ENCODE measurements at places on chromosomes 6 and 20. TPM values are rescaled to one million over a fixed set of nuclear protein-coding genes. Genes with fewer than 3 reads are reported as not detected.

The LRRC1 gene
- 77.8 TPM for total RNA-seq

The PABPC1L gene
- total RNA-seq, result 0.44 TPM

The SLC29A1 gene
- 25.3 TPM for total RNA-seq

The CHRNA4 gene
- total RNA-seq, result not detected

The AGER gene
- total RNA-seq, result 0.22 TPM

The CST4 gene
- total RNA-seq, result not detected

The MEP1A gene
- not detected for total RNA-seq

The PRDM13 gene
- not detected for total RNA-seq

The GPR6 gene
- not detected for total RNA-seq

The L3MBTL1 gene
- 2.6 TPM for total RNA-seq

The ZFAND3 gene
- total RNA-seq, result 16.5 TPM

The MLN gene
- not detected for total RNA-seq

The KIF3B gene
- 22.6 TPM for total RNA-seq

The BTNL2 gene
- not detected for total RNA-seq

GRCh38 chr20:47377122-47377722 is 20.7 kb upstream of the ZMYND8 start:
- no peak for DNase-seq

- peak; percentile 86 for DNase-seq
These were observed 111.3 kb downstream of the LY86 start for GRCh38 chr6:6699741-6700367.

- DNase-seq, result no peak
These were observed 426.1 kb downstream of the RFPL4B start for GRCh38 chr6:112773187-112773586.

- no peak for DNase-seq
These were observed 35.4 kb upstream of the E2F3 start for GRCh38 chr6:20366082-20366830.

- DNase-seq, result peak; percentile 90
These were observed 4.5 kb upstream of the TNXB start for GRCh38 chr6:32113386-32114352.

GRCh38 chr20:50358971-50359370 is 151.2 kb upstream of the PTPN1 start:
- DNase-seq, result no peak

GRCh38 chr6:147297124-147297523 is 92.9 kb downstream of the STXBP5 start:
- DNase-seq, result no peak

GRCh38 chr20:12638633-12639312 is 370.0 kb upstream of the SPTLC3 start:
- DNase-seq, result no peak

DNA sequence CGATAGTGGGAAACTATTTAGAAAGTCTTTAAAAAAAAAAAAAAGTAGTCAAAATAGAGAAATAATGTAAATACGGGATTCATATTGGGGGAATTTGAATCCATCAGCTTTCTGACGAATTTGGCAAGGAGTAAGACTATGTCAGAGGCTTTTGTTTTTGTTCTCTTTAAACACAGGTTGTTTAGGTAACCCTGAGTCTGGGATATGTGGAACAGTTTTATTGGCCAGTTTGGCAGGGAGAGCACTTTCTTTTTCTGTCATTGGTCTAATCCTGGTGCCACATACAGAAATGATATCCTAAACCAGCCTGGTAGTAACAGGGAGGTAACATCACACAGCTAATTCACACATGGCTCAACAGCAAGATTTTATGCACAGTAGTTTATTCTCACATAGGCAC is 27.7 kb downstream of the HAO1 start:
- DNase-seq, result peak; percentile 22

DNA sequence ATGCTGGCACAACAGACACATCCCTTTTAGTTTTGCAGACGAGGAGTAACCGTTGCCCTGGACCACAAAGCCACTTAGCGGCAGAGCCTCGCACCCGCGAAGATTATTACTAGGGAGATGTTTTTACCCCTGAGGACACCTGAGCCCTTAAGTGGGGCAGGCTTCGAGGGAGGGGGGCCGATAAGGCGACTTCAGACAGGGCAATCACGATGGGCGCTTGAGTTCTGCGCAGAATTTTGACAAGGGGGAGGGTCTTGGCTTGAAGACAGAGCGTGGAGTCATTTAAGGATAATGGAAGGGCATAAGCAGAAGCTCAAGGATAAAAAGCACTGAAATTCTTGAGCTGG is 650 bp upstream of the TTK start:
- DNase-seq, result no peak

- DNase-seq, result no peak
These were observed 71.6 kb upstream of the GLP1R start for GRCh38 chr6:38976801-38977500.

GRCh38 chr6:153442096-153442495 is 311.0 kb upstream of the RGS17 start:
- DNase-seq, result no peak

DNA sequence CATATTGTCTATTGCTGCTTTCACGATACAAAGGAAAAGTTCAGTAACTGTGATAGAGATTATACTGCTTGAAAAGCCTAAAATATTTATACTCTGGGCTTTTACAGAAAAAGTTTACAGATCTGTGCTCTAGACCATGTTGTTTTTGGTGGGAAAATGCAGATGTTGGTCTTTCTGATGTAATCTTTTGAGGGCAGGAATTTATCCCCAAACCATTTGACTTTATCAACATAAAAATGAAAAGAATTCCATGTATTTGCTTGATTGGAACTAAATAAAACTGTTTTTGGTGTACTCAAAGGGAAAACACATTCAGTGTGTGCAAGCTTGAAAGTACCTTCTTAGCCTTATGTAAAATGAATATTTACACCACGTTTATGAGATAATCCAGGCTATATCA is 603.5 kb downstream of the KHDRBS2 start:
- no peak for DNase-seq

- peak; percentile 76 for DNase-seq
These were observed 485.9 kb upstream of the JAG1 start for GRCh38 chr20:11159728-11160127.

DNA sequence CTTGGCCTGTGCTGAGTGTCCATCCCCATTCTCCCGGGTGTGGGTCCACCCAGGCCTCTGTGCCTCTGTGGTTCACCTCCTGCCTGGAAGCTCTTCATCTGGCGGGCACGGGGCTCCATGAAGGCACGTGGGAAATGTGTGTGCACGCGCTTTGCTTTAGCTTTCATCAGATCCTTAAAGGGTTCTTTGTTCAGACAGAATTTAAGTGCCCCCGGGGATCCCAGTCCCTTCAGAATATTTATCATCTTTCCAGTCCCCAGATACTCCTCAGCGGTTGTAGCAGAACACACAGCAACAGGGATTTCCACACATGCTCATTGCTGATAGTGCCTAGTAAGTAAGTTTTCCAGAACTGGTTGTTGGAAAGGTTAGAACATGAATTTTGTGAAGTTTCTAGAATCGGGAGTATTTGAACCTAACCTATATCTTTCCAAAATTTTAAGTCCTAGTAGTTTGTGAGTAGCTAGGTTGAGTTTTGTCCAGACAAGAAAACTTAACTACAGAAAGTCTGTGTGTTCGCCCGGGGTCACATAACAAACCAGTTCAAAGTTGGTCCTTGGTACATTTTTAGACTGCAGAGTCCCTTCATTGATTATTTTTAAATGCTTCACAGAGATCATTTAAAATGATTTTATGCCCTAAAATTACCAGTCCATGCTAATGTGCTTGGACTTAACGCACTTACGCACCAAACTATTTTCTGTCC is 67.7 kb downstream of the RPP40 start:
- DNase-seq, result no peak

DNA sequence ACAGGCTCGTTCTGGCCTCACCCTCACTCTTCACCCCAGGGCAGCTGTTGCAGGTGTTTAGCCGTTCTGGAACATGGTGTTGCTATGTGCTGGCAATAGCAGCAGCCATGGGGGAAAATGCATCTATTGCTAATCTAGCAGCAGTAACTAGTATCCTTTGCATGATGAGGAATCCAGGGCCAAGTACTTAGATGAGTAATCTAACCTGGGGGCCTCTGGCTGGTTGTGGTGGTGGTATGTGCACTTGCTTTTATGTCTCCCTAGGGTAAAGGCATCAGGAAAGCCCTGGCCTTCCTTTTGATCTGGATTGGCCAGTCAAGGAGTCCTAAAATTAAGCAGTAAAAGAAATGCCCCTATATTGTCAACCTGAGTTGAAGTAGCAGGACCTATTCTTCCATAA is 594.5 kb upstream of the MAP3K7 start:
- no peak for DNase-seq

DNA sequence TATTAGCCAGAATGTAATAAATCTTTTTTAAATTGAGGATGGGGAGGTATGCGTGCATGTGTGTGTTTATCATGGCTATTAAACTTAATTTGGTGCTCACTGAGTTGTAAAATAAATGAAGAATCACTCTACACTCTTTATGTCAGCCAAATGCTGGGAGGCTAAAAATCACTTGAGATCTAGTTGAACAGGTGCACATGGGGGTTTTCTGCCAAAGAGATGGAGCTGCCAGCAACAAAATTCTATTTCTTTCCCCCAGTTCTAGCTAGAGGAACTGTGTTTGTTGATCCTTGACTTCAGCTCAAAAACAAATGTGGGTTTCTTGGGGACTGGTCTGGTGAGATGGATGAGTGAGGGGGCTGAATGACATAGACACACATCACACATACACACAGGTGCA is 183.3 kb upstream of the BTBD3 start:
- DNase-seq, result no peak

DNA sequence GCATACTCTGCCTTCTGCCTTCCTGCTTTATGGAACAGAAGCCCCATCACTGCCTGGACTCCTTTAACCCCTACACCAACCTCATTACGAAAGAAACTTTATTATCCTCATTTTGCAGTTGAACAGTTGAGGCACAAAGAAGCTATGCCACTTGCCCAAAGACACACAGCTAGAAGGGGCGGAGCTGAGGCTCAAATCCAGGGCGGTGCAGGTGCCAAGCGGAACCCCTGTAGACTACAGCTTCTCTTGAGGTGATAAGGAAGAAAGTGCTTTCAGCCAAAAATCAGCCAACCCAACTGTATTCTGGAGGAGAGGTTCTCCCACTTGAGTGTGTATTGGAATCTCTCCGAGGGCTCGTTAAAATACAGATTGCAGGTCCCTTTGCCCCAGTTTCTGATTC is 90.5 kb downstream of the PRND start:
- no peak for DNase-seq

DNA sequence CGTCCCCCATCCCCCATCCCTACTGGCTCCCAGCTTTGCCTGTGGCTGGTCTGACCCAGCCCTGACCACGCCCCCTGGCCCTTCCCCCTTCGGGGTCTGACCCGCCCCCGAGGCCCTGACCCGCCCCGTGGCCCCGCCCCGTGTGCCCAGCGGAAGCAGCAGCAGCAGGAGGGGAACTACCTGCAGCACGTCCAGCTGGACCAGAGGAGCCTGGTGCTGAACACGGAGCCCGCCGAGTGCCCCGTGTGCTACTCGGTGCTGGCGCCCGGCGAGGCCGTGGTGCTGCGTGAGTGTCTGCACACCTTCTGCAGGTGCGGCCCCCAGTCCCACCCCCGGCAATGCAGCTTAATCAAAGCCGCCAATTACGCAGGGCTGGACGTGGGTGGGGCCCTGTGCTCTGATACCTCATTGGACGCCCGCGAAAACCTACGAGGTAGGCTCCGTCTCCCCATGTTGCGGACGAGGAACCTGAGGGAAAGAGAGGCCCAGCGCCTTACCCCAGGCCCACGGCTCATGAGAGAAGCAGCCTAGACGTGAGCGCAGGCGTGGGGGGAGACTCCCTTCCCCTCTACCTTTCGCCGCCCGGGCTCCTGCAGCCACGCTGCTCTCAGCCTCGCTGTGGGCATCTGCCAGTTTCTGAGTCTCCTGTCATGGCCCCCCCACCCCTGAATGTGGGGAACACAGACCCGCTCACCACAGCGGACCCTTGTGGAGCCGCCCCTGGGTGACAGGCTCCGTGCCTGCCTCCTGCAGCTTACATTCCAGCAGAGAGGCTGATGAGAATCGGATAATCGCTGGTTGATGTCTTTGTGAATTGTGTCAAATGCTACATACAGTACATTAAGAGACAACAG is 12.8 kb downstream of the RBCK1 start:
- no peak for DNase-seq

DNA sequence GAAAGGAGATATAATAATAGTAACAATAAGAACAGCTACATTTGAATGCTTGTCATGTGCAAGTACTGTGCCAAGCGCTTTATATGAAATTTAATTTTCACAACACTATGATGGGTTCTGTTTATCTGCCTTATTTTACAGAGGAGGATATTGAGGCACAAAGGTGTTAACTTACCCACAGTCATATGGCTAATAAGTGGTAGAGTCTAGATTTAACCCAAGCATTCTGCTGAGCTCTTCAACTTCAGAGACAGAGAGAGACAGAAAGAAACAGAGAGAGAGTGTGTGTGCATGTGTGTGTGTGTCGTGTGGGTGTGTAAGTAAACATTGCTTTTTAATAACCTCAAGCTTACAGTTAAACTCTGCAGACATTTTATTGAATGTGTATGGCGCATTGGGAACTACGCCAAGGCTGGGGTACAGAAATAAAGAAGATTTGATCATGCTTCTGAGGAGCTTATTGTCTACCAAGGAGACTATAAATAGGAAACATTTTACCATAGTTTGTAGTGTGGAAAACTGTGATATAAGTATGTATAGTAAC is 12.9 kb downstream of the TBPL1 start:
- DNase-seq, result no peak

- DNase-seq, result no peak
These were observed 2.7 kb upstream of the DLL1 start for GRCh38 chr6:170293341-170294231.

DNA sequence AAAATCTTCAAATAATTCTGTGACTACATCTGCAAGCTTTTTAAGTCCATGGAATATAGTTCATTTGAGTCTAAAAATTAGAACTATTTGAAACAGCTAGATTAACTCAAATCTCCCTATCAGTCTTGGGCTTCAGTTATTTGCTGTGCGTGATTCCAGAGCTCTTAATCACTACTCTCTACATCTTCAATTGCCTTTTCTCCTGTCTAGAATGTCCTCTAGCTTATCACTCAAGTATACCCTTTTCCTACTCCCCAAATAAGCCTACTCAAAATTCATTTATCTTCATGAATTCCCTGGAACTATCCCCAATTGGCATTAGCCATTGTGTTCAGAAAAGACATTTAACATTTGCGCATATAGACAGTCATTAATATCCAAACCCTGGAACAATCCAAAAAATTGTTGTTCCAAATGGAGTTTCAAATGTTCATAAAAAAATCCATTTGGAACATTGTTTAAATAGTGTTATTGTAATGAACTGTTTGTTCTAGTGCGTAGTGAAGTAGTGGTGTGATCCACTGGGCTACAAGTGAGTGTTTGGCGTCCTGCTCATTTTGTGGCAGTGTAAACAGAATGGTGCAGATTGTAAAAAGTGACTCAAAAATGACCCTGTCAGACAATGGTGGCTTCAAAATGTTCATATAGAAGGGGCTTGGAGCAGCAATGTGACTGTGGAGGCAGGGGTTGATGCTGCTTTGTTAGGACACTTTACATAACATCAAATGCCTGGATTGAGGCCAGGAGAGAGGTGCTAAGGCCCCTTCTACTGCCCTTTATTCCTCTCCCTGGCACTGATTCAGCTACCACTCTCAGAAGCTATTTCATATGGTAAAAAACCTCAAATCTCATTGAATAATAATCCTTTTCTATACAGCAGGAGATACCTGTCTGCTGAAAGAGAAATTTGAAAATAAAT is 122.3 kb downstream of the KIF6 start:
- DNase-seq, result no peak

Measured in lung microvascular endothelial cell (primary cell).